Activated naive CD4-positive, alpha-beta T cell (primary cell): ENCODE measurements at places on chromosomes 5 and 9.

DNA sequence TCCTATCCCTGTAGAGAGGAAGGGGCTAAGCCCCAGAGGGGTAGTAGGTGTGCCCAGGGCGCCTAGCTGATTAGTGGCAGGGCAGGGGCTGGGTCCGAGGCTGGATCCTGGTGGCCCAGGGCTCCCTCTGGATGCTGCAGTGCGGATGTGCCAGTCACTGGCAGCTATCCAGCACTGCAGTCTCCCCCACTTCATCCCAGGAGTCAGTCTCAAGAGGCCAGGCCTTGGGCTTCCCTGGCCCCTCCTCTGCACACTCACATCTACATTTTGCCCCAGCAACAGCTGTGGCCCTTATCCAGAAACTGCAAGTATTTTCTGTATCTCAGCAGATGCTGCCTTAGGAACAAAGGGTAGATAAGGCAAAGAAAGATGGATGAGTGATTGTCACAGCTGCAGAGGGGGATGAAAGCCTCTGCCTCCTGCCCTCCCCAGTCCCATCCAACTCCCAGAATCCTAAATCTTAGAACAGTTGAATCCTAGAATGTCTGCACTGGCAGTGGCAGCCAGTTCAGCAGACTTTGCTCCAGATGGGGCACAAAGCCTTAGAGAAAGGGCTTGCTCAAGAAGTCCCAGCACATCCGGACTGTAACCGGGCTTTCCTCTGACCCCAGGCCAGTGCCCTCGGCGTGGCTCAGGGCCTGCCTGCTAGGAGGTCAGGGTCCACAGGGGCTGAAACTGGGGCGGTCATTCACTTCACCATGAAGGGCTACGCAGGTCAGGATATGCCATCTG is 1.6 kb downstream of the ANXA6 start:
- no peak for DNase-seq

DNA sequence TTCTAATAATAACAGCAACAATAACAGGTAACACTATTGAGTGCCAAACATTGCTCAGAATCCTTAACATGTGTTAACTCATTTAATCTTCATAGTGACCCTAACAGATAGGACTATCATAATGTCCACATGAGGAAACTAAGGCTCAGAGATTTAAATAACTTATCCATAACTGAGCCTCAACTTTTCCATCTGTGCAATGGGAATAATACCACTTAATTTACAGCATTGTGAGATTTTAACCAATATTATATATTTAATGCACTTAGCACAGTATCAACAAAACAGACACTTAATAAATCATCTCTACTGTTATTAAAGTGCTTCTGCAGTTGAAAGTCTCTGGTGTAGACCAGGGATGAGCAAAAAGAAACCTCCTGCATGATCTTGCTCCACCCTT is 28.2 kb downstream of the TTC39B start:
- DNase-seq, result no peak

- no peak for DNase-seq
These were observed 108.1 kb downstream of the CACNA1B start for GRCh38 chr9:137985637-137986071.

GRCh38 chr5:96516631-96517071 is 83.6 kb upstream of the PCSK1 start:
- no peak for DNase-seq

GRCh38 chr9:69131682-69132081 is 42.4 kb upstream of the TJP2 start:
- DNase-seq, result no peak

- no peak for DNase-seq
These were observed 1.8 kb downstream of the EGR1 start for GRCh38 chr5:138466900-138467710.

DNA sequence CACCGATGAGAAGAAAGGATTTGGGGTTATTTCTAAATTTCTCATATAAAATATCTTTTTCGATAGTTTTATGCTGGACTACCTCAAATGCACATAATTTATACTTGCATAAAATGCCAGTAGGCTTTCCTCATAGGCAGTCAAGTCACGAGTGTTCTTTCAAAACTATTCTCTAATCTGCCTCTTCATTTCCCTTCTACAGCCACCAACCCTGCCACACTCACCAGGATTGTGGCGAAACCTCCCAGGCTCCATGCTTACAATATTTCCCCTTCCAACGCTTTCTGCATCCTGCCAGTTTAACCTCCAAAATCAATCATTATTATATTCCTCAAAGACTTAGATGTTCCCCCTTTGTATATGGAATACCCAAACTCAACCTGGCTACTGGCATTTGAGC is 65.4 kb downstream of the FRMD3 start:
- DNase-seq, result no peak

DNA sequence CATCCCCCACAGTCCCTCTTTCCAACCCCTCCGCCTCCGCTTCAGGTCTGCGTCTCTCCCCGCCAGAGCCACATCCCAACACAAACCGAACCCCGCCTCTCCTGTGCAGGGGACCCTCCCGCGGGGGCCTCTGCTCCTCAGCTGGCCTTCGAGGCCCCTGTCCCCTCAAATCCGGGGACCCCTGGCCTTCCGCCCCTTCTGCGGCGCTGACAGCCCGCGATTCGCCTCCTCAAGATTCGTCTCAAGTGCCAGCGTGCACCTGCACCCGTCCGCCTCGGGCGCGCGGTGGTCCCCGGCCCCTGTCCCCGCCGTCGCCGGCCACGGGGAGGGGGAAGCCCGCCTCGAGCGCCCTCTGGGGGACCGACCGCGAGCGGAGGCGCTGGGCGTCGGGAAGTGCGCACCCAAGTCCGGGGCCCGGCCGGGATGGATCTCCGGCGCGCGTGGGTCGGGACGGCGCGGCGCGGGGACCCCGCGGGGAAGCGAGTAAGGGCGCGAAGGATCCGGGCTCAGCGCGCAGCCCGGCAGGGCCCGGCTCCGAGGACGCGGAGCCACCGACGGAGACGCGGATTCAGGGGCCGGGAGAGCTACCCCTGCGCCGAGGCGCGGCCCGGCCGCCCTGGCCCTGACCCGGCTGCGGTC is 623 bp downstream of the FLT4 start:
- DNase-seq, result no peak

- no peak for DNase-seq
These were observed 44.0 kb downstream of the GGTA1 start for GRCh38 chr9:121455527-121456239.

- no peak for DNase-seq
These were observed 43.1 kb downstream of the PTCD2 start for GRCh38 chr5:72363166-72363802.

DNA sequence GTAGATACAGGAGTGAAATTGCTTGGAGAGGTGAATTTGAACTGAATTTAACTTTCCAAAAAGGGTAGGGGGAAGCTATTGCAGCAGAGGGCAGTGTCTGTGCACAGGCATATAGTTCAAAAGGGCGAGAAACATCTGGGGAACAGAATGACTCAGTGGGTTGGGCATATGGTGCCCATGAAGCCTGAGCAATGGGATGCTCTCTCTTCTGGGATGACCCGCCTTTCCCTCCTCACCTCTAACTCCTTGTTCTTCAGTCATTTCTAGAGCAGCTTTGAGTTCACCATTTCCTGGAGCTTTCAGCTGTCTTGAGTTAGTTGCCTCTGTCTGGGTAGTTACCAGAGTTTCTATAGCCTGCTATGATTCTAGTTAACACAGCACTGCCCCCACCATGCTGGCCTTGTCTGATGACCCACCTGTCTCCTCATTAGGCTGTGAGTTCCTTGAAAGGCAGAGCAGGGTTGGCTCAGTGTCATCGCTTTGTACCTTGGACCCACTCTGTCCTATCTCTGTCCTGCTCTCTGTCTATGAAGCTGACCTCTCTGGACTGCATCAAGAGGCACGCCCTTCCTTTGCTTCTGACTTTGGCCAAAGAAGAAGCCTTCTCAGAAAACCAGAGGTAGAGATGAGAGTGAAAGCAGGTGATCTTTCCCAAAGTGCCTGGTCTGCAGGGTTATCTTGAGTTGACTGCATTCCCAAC is 299.6 kb upstream of the KLF4 start:
- DNase-seq, result no peak

DNA sequence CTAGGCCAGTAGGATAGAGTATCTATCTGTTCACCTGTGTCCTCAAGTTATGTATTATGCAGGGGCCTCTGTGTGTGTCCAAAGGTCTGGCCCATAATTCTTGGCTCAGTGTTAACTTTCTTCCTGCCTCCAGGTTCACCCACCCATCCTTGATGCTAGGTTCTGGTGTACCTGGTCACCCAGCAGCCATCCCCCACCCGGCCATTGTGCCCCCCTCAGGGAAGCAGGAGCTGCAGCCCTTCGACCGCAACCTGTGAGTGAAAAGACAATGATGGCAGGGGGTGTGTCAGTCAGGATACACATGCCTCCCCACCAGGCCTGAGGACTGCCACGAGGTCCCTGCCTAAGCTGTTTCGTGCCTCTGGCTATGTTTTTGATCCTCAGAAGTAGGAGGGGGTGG is 27.6 kb downstream of the TCF7 start:
- DNase-seq, result no peak

GRCh38 chr9:71911908-71912335 is 483 bp downstream of the C9orf85 start:
- no peak for DNase-seq

GRCh38 chr5:72018143-72018803 is 89.0 kb upstream of the MAP1B start:
- DNase-seq, result peak; percentile 18

DNA sequence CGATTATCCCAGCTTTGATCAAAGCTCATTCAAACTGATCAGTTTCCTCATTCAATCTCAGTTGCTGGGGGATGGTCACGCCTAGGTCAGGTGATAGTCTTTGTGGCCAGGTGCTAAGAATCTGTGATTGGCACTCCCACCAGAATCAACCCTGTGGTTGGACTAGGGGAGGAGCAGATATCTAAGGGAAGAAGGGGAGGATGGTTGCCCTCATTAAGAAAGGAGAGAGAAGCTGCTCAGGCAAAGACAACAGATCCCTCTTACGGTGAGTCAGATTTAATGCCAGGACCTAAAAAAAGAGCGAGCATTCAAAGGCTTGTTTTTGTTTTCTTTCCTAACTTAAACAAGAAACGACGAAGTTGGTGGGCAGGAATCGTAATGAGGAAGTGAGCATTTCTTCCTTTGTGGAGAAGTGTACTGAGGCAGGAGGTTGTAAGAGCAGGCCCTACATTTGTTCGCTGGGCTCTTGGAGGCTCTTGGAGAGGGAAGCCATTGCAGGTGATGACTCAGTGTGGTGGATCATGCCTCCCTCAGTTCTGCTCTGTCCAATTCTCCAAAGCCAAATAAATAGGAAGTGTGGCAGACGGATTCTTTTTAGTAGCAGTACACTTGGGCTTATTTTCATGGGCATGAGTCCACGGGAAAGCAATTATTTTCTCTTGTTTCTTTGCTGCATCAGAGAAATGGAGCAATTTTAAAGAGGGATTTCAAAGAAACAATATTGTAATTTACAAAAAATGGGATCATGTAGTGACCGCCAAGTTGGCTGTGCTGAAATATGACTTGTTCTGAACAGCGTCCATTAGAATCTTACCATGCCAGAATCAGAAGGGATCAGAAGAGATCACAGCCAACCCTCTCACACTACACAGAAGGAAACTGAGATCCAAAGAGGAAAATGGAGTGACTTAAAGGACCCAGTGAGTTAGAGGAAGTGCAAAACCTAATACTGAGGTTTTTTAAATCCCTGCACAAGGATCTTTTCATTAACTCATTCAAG is 18.7 kb upstream of the TGFBR1 start:
- no peak for DNase-seq

DNA sequence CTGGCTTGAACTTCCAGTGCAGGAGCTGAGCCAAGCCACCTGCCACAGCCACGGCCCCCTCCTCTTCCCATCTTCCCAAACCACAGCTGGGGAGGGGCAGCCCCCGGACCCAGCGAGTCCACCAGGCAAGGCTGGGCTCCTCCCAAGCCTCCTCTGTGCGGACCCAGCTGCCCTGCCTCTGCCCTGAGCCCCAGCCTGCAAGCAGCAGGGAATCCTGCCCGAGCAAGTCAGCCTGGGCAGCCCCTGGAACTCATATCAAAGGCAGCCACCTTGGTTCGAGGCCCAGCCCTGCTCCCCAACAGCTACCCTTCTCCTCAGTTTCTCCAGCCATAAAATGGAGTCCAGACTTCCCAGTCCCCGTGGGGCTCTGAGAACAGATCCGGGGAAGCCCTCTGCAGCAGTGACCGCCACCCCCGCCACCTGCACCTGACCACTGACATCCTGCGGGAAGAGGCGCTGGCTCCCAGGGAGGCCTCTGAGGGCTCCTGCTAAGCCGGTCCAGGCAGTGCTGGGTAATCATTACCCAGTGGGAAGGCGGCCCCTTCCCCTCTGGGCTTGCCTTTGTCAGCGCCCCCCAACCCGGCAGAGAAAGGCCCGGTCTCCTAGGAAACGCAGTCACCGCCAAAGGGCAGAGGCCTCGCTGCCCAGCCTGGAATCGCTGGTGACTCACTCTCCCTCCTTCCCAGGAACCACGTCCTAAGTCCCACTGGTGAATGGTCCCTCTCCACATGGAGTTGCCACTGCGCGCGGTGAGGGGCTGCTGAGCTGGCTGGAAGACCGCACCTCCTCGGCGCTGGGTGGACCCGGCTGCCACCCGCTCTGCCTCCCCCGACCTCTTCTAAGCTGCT is 1.5 kb downstream of the VAV2 start:
- no peak for DNase-seq

- no peak for DNase-seq
These were observed 6.0 kb downstream of the POLR3G start for GRCh38 chr5:90480699-90481098.

GRCh38 chr9:104027295-104027694 is 66.8 kb upstream of the SMC2 start:
- DNase-seq, result no peak

DNA sequence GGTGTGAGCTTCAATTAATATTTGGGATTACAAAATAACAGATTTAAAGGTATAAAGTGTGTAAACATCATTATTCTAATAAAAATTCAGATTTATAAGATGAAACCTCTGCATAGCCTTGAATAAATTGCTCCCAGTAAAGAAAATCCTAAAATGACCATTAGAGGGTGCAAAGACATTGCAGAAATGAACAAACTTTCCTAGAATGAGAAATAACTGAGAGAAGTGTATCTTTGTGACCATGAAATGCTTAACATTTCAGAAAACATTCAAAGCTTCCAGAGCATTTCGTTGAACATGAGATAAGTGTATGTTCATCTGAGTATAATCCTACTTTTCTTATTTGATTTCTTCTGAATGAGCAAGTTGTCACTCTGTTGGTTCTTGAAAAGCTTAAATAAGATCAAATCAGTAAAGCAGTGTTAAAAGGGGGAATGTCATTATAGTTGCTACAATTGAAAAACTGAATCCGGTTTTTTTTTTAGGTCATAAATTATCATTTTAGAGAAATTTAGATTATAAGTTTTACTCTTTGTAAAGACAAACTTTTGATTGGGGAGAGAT is 24.7 kb upstream of the NUDT12 start:
- no peak for DNase-seq
